ENCODE measurements at places on chromosomes 7 and 10.

GRCh38 chr10:44619975-44620374 lies 235.1 kb upstream of the CXCL12 start:
- DNase-seq = no peak

DNA sequence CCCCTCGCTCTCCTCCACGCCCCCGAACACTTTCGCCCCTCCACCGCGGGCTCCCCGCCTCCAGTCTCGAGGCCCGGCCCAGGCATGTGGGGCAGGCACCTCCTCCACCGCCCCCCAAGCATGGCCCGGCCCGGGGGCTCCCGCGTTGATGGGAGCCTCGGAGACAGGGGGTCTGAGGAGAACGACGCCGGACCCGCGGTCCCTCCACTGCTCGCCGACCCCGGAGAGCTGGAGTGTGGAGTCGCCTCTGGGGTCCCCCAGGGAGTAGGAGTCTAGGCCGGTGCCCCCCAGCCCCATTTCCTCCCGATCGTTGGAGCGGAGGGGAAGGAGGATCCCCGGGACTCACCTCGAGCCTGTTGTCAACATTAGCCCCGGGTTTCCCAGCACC lies 206 bp downstream of the UPF2 start:
- peak; percentile 41 for DNase-seq

GRCh38 chr7:121334875-121335648 lies 6.3 kb downstream of the WNT16 start:
- no peak for DNase-seq

DNA sequence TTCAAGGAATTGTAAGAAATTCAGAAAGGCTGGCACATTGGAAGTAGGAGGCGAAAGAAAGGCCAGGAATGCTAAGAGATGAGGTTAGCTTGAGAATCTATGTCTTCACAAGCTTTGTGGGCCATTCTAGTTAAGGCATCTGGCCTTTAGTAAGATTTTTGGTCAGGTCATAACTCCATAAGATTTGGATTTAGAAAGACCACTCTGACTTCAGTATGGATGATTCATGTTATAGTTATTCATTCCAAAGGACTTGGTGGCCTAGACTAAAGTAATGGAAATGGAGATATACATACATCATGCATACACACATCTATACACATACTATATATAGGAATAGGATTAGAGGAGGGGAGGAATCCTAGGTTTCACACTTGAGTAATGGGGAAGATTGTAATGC lies 77.5 kb downstream of the SEPTIN7 start:
- DNase-seq = no peak

GRCh38 chr10:131453721-131454634 lies 142.5 kb upstream of the TCERG1L start:
- DNase-seq = peak; percentile 67

DNA sequence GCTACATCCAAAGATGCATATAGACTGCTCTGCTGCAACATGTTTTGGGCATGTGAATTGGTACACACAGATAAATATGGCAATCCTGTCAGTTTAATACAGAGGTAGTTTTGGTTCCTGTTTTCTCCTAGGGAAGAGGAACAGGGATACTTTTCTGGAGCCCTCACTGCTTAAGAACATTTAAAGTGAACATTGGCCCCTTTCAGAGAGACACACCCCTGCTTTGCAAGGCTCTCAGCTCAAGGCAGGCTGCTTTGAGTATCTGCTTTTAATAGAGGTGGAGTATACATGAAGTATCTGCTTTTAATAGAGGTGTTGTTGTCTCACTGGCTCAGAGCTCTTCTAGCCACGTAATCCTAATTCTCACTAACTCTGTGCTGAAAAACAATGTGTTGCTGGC lies 38.9 kb downstream of the CYP51A1 start:
- no peak for DNase-seq

GRCh38 chr10:64115471-64115870 lies 594.3 kb downstream of the REEP3 start:
- DNase-seq = no peak

DNA sequence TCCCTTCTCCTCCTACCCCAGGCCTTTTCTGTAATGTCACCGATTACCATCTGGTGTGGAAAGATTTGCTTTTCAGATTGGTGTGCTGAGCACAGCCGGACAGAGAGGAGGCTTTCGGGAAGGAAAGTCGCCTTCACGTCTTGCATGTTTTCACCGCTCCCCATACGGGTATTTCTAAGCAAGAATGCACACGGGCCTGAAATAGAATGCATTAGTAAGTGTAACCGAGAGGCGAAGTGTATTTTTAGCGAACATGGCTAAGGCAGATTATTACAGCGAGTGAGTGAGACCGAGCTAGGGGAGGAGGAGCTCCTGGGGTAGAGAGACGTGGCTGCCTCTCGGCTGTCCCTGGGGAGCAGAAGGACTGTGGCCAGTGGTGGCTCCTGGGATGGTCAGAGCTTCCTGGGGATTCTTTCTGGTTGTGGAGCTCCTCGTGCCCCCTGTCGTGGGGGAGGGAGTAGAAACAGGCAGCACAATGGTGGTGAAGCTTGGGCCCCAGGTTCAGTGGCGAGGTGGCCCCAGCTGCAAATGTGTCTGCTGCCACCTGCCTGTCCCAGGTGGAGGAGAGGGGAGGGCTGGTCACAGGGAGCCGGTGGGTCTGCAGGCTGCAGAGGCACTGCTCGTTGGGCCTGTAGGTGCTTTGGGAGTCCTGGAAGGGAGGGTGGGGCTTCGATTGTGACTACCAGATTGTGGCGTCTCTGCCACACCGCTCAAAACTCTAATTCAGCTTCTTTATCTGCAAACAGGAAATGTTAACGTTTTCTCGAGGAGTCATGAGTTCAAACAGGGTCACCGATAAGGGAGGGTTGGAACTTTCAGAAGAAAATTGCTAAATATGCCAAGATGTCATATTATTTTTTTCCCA lies 135.8 kb downstream of the CAMK1D start:
- DNase-seq = peak; percentile 87

- DNase-seq = no peak
Observed at GRCh38 chr7:148185041-148185440, 405.5 kb upstream of the C7orf33 start.

DNA sequence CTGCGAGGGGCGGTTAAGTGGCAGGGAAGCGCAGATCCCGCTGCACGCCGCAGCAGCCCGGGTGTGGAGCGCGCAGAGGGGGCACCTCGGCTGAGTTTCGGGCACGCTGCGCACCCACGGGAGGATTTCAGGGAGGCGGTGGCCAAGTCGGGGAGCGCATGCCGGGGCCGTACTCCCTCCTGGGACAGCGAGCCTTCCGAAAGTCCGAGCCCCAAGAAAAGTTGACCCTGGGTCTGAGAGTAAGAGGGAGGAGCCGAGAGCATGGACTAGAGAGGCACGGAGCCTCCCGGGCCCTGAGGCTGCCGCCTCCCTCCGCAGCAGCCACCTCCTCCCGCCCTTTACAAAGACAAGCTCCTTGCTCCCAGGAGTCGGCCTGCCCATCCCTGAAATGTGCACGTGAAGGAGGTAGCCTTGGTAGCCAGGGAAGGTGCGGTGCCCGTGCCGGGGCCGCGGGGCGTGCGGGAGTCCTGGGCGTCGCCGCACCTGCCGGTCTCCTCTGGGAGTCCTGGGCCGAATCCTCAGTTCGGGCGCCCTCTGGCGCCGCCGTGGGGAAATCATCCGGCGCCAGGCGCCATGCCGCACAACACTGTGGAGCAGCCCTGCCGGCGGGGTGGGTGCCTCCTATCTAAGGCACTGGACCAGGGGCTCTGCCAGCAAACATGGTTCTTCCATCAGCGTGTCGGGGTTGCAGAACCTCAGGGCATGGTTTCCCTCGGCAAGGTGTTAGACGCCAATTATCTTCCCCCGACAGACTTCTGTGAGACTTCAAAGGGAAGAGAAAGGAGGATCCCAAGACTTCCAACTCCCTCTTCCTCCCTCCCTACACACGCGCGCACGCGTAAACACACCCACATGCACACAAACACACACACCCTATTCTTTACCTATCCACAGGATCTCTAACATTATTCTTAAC lies 104.0 kb downstream of the TRIL start:
- peak; percentile 77 for DNase-seq

- DNase-seq = no peak
Observed at GRCh38 chr7:34838329-34838728, 180.3 kb downstream of the NPSR1 start.

GRCh38 chr10:28947171-28947570 lies 269.9 kb downstream of the BAMBI start:
- DNase-seq = no peak

DNA sequence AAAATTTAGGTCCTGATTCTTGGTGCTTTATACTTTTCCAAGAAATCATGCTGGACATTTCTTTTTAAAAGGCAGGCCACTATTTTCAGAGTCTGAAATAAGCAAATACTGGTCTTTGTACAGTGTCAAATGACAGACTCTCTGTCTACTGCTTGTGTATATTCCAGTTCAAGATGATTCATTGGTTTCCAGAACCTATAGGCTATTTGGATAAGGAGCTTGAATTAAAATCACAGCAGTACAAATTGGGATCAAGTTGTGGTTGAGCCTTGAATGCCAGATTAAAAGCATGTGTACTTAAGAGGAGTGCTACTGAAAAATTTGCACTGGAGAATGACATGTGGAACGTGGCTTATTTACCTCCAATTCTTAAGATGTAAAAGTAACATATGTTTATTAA lies 10.7 kb downstream of the KMT2E start:
- DNase-seq = no peak

- peak; percentile 7 for DNase-seq
Observed at GRCh38 chr7:143410521-143411004, 1.9 kb upstream of the EPHA1 start.

- DNase-seq = no peak
Observed at GRCh38 chr10:1650542-1651269, 86.6 kb downstream of the ADARB2 start.

- no peak for DNase-seq
Observed at GRCh38 chr7:132028144-132028920, 471.9 kb upstream of the PODXL start.

GRCh38 chr7:91045606-91046005 lies 218.6 kb upstream of the FZD1 start:
- no peak for DNase-seq

- no peak for DNase-seq
Observed at GRCh38 chr7:137302081-137302480, 41.5 kb downstream of the PTN start.

GRCh38 chr7:47345857-47346298 lies 236.0 kb downstream of the TNS3 start:
- DNase-seq = no peak

DNA sequence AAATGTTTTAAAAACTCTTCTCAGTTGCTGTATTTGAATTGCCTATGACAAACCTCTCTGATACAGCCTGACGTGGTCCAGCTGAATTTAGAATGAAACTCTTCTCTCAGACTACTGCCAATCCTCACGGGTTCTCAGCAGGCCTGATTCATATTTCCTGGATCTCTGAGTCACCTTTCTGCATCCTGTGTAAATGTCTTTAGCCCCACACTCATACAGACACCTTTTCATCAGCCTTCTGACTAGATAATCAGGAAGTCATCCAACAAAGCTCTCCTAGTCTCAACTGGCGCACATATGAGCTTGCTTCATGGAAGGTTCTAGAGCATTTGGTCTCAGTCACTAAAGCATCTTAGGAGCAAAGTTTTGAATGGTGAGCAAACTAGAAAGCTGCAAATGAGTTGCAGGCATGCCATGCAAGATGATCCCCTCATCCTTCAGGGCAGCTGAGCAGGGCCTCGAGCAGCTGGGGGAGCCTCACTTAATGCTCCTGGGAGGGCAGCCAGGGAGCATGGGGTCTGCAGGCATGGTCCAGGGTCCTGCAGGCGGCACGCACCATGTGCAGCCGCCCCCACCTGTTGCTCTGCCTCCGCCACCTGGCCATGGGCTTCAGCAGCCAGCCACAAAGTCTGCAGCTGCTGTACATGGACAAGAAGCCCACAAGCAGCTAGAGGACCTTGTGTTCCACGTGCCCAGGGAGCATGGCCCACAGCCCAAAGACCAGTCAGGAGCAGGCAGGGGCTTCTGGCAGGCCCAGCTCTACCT lies 182.8 kb downstream of the ARHGAP12 start:
- no peak for DNase-seq

GRCh38 chr7:71303566-71303965 lies 171.6 kb downstream of the GALNT17 start:
- no peak for DNase-seq

DNA sequence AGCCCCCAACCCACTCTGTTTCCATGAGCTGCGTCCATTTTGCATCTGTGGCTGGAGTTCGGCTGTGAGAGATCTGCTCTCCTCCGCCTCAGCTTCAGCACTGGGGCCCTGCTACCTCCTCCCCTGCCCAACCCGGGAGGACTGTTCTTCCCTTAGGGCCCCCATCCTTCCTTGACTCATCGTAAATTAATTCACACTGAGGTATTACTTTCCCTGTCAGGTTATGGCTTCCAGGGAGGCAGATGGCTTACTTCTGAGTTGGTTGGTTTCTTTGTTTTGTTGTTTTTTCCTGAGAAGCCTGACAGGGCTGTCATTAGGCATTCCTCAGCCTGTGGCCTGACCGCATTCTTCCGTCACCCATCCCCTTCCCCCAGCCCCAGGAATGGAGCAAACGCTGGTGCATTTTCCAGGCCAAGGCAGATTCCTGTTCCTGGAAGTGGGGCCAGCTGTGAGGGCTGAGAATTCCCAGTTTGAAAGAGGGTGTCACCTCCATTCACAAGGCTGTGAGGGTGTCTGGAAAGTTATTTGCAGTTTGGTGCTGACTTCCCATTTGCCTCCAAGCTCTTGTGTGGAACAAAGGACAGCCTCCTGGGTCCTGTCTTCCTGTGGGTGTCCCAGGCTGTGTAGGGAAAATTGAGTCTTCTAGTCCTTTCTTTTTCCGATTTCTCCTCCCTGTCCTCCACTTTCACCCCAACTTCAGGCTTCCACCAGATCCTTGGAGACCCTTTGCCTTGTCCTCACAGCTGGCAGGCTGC lies 11.7 kb downstream of the CPA5 start:
- no peak for DNase-seq

- DNase-seq = no peak
Observed at GRCh38 chr7:142894112-142894984, 8.8 kb upstream of the TRPV6 start.

DNA sequence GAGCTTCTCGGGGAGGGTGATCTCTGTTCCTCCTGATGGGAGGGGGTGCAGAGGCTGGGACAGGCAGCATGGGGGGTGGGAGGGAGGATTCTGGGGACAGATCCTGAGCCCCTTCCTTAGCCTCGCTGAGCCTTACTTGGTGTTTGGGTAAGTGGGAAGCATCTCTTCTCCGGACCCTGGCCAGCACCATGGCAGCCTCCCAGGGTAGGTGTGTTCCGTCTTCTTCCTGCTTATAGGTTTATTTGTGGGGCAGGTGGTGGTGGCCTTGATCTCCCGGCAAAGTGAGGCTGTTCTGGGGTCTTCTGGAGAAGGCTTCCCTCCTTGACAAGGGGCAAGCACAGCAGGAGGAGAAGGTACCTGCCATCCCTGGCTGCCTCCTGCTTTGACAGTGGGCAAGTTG lies 226.9 kb downstream of the GLRX3 start:
- DNase-seq = no peak

Measured in hematopoietic multipotent progenitor cell treated with erythropoietin and hydrocortisone succinate and interleukin-3 and kit ligand, for 6 days (in vitro differentiated cells).